ENCODE measurements at places on chromosomes 5 and 9.

GRCh38 chr5:166262395-166262794 is 2029.0 kb upstream of the WWC1 start:
- peak; percentile 24 for DNase-seq

DNA sequence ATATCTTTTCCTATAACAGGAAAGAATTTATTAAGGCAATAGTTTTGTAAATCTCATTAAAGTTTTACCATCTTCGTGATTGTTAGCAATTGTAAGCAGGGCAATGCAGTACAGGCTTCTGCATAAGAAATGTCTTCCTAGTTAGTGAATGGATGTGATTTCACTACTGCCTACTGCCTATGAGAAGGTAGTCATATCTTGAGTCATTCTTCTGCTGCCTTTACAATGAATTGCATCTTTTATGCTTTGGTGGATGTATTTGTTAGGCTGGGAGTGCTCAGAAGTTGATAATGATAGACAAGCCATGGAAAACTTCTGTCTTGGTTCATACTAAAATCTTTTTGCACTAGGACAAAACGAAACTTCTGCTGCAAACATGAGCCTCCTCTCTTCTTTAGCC is 128.0 kb downstream of the ADAMTSL1 start:
- DNase-seq = no peak

DNA sequence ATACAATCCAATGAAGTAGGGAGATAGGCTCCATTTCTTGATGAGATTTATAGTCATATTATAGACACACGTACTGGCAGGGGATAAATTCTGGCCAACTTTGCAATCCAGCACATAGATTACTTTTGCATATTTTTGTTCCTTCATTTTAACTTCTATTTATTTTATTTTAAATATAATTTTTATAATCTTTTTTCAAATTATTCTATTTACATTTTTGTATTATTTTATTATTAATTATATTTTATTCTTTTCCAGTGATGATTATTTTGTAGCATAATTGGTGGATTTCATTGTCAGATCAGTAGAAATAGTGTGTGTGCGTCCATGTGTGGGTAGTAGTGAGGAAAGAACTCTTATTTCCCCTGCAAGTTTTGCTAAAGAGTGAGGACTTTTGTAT is 980.1 kb upstream of the TYRP1 start:
- DNase-seq = no peak

- no peak for DNase-seq
These were observed 139.2 kb upstream of the HMHB1 start for GRCh38 chr5:143672806-143673205.

- no peak for DNase-seq
These were observed 27.0 kb downstream of the GNAQ start for GRCh38 chr9:78004478-78005229.

GRCh38 chr5:76291305-76292077 is 111.6 kb upstream of the IQGAP2 start:
- DNase-seq = no peak

GRCh38 chr5:3598207-3598606 is 2.6 kb downstream of the IRX1 start:
- DNase-seq = no peak

GRCh38 chr9:19629488-19629887 is 159.3 kb downstream of the SLC24A2 start:
- DNase-seq = no peak

- DNase-seq = no peak
These were observed 8.0 kb upstream of the NSMF start for GRCh38 chr9:137467161-137467581.

- no peak for DNase-seq
These were observed 154.3 kb downstream of the PHF2 start for GRCh38 chr9:93730648-93731047.

GRCh38 chr5:132417010-132417439 is 47.5 kb downstream of the SLC22A5 start:
- DNase-seq = no peak

DNA sequence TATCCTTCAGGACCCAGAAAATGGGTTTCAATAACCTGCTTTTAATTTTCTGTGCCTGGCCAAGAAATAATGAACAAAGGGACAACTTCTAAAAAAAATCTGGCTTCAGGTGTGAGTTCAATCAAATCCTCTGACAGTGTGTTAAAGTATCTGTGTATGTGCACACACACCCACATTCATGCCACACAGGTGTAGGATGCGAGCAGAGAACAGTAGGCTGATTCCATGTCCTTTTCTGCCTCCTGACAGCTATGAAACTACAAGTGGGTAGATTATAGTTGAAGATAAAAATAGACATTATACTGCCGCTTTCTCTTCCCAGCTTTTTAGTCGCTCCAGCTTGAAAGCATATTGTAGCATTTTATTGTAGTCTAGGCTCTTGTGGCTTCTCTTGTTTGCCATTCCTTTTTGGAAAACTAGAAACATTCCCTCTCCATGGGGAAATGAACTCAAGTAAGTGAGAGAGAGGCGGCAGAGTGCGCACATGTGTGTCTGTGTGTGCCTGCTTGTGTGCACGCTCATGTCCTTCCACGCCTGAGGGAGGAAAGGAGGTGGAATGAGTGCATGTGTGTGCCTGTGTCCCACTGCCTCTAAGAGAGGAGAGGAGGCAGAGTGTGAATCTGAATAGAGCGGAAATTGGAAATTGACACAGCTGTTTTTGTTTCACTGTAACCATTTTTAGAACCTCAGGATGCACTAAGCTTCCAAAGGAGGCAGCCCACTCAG is 273.0 kb downstream of the ELAVL2 start:
- no peak for DNase-seq

DNA sequence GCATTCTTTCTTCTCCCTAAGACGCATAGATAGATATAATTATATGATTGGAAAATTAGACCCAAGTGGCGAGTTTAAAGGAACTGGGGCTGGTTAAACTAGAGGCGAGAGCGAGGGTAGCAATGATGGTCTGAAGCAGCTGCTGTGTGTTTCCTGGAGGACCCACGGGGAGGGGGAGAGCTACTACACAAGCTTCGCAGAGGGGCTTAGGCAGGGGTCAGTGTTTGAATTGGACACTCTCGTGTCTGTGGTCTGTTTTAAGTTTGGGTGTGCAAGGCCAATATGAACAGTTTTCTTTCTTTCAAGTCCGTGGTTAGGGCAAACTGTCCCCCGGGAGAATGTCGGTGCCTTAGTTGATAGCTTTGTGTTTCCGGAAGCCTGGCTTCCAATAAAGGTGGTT is 43.1 kb downstream of the PDZD2 start:
- DNase-seq = no peak

DNA sequence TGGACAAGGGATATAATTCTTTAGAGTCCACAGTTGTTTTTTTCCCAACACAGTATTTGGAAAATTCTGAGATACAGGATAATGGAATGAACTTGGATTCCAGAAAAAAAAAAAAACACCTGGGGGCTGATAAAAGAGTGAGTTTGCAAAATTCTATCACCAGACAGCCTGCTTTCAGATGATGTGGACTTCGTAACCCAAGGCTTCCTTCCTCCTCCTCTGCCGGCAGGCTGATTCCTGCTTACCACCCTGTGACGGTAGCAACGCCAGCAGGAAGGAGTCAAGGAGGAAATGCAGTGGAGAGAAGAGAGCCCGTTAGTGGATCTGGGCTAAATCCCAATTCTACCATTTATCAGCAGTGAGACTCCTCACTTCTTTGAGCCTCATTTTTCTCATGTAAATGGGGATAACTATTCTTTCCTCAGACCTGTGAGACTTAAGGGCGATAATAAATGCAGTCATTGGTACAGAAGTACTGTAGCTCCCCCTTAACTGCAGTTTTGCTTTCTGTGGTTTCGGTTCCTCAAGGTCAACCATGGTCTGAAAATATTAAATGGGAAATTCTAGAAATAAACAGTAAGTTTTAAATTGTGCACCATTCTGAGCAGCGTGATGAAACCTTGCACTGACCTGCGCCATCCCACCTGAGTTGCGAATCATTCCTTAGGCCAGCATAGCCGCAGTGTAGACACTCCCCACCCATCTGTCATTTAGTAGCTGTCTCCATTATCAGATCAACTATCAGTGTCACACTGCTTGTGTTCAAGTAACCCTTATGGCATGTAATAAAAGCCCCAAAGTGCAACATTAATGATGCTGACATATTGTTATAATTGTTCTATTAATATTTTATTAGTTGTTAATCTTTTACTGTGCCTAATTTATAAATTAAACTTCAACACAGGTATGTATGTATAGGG is 71.4 kb downstream of the DCP2 start:
- no peak for DNase-seq

DNA sequence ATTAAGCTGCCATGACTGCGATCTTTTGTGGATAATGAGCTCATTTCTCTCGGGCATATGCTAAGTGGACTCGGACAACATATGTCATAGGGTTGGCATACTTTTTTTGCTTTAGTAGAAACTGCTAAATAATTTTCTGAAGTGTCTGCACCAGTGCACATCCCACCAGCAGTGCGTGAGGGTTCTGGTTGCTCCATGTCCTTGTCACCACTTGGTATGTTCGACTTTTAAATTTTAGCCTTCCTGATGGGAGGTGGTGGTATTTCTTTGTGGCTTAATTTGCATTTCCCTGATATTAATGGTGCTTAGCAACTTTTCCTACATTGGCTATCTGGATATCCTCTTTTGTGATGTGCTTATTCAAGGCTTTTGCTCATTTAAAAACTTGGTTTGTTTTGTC is 57.8 kb upstream of the NRARP start:
- no peak for DNase-seq

DNA sequence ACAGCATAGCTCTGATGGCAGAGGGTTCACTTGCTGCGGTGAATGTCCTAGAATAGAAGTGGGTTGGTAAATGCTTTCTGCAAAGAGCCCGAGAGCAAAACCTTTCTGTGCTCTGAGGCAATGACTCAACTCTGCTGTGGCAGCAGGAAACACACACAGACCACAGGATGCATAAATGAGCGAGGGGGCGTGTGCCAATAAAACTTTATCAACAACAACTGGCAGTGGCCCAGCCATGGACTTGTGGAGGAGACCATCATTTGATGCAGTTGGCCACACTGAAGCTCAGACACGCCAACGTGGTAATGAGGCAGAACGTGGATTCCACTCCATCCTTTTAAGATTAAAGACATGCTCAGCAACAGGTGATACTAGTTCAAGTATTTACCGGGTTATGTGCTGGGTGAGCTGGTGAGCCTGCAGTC is 6.8 kb downstream of the MRPL36 start:
- no peak for DNase-seq

GRCh38 chr5:171264843-171265242 is 44.2 kb upstream of the TLX3 start:
- DNase-seq = no peak

DNA sequence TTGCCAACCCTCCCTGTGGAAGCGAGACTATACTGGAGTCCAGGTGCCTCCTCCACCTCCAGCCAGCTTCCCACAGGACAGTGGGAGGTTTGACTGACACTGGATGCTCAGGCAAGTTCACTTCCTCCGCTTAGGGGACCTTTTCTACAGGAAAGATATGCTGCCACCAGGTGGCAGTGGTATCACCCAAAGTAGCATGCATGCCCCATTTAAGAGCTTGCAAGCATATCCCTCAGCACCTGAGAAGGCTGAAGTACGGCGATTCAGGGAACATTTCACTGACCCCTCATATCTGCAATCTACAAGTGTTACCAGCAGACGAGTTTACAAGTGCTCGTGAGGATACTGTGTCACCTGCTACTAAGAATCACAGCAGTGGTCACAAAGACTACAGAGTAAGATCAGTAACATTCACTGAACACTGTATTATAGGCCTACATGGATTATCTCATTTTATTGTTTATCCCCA is 75.5 kb downstream of the KLHL3 start:
- DNase-seq = peak; percentile 41

DNA sequence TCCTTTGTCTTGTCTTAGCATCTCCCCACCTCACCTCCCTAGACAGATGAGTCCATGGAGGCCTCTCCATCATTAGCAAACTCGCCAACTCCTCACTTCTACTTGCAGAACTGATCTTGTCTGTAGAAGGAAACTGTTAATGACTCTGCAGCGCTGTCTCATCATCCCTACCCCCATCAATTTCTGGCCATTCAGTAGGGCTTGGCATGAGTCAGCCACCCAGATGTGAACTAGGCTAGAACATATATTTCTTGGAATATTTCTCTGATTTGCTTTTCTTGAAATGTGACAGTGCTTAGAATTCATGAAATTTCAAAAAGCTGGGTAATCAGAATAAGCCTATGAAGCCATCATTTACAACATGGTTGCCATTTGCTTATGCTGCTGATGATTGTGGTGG is 1125.0 kb upstream of the DMAC1 start:
- DNase-seq = no peak

GRCh38 chr5:119070578-119070827 is 384 bp upstream of the DMXL1 start:
- DNase-seq = no peak

DNA sequence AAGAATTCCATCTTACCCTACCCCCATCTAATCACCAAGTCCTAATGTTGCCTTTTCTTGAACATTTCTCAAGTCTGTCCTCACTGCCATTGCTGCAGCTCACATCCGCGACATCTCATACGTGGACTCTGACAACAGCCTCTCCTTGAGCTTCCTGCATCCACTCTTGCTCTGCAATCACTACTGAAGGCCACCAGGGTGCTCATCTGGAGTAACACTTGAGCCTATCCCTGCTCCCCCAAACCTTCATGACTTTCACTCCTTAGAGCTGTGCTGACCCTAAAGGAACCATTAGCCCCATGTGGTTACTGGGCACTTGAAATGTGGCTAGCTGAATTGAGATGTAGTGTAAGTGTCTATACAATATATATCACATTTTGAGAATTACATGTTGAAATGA is 46.4 kb upstream of the CTXN3 start:
- no peak for DNase-seq

GRCh38 chr9:136080716-136081112 is 14.4 kb downstream of the NACC2 start:
- no peak for DNase-seq

DNA sequence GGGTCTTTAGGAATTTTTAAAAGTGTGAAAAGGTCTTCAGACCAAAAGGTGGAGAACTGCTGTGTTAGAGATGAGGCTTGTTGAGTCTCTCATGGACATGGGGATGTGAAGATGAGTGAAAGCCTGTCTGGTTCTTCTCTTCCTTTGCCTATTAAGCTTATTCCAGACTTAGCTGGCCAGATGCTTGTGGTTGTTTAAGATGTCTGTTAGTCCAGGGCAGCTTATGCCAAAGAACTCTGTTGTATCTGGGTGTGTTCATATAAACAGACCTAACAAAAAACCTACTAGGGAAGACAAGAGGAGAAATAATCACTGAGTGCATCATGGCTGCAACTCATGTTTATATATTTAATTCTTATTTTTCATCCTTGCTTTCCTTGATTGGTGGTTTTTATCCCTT is 57.5 kb upstream of the NCS1 start:
- DNase-seq = no peak

DNA sequence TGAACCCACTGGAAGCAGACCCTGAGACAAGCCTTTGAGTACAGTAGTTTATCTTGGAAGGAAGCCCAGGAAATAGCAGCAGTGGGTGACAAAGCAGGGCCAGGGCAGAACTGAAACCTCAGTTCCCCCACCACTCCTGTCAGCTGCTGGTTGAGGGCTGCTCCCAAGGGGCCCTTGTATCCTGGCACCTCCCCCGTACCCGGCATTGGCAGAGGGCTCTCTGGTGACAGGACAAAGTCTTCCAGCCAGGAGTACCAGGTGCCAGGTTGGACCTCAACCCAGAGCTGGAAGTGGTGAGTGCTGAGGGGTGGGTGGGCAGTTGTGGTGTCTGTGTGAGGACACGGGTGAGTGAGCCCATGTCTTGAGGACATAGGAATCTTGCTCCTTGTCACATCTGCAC is 123.3 kb downstream of the PHF2 start:
- DNase-seq = peak; percentile 86

GRCh38 chr5:34410411-34411139 is 245.6 kb upstream of the RAI14 start:
- no peak for DNase-seq

- DNase-seq = no peak
These were observed 61.4 kb upstream of the ZSWIM6 start for GRCh38 chr5:61270510-61271165.

- DNase-seq = no peak
These were observed 68.4 kb downstream of the PDZD2 start for GRCh38 chr5:31707329-31707728.
